Naive thymus-derived CD8-positive, alpha-beta T cell (primary cell): ENCODE measurements at places on chromosomes 2 and 18. TPM values are rescaled to one million over a fixed set of nuclear protein-coding genes. Genes with fewer than 3 reads are reported as not detected.

GRCh38 chr2:239802185-239802649 is 222.9 kb downstream of the NDUFA10 start:
- H3K27me3 ChIP-seq = peaks cover 12% of the 10 kb centered on the region
- no peaks in the 10 kb centered on the region for H3K4me1 ChIP-seq
- DNase-seq = no peak
- H3K36me3 ChIP-seq = no peaks in the 10 kb centered on the region
- H3K4me3 ChIP-seq = no peak overlapping the region

DNA sequence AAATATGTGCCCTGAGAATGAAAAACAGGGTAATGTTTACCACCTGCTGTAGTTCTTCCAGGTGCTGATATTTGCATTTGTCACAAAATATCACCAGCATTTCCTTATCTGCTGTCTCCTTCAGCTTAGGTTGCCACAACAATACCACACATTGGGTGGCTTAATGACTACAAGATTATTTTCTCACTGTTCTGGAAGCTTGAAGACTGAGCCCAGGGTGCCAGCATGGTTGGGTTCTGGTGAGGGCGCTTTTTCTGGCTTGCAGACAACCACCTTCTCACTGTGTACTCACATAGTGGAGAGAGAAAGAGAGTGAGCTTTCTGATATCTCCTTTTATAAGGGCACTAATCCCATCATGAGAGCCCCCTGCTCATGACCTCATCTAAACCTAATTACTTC is 407.5 kb upstream of the RGPD4 start:
- H3K27ac ChIP-seq = no peak overlapping the region
- H3K4me1 ChIP-seq = no peaks in the 10 kb centered on the region
- no peaks in the 10 kb centered on the region for H3K36me3 ChIP-seq

DNA sequence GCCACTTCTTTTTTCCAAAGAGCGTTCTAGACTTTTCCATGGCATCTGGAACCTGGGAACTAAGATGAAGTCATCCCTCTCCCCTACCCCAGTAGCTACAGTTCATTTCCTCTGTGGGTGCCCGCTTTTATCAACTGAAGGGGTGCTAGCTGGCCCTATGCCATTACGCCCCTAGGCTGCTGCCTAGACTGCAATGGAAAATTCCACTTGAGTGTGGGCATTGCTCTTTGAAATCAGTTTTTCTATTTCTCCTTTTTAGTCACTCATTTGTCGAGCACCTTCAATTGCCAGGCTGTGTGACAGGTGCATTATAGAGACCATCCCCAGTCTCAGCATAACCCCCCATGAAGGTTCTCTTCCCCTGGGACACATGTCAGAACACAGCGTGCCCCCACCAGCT is 7.3 kb downstream of the TEX51 start:
- H3K36me3 ChIP-seq = no peaks in the 10 kb centered on the region
- H3K27ac ChIP-seq = no peak overlapping the region
- H3K4me1 ChIP-seq = peaks cover 12% of the 10 kb centered on the region
- H3K4me3 ChIP-seq = no peak overlapping the region

DNA sequence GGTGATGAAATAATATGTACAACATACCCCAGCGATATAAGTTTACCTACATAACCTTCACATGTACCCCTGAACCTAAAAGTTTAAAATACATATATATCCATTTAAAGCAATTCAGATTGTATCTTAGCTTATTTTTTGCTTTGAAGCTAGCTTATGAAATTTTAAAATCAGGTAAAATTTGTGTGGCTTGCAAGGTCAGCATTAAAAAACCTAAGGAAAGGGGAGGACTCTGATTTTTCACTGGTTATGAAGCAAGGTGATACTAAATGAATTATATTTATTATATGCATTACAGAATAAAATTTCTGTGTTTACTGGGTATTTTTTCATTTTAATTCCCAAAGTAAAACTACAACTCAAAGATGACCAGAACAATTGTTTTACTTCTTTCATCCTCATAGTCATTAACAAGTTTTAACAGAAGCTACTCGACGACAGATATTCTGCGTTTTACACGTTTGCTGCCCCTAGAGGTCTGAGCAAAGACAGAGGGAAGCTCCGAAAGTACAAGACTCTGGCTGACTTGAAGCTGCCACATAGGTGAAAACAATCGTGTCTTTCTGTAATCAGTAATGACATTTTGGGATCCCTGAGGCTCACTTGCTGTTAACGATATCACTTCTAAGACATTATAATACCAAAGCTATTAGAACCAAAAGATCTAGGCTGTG is 17.1 kb downstream of the PKP4 start:
- no peak for DNase-seq
- peaks cover 11% of the 10 kb centered on the region for H3K4me1 ChIP-seq
- no peaks in the 10 kb centered on the region for H3K36me3 ChIP-seq

- no peak overlapping the region for H3K4me3 ChIP-seq
- H3K36me3 ChIP-seq = no peaks in the 10 kb centered on the region
- no peak for DNase-seq
Observed at GRCh38 chr2:64789466-64790320, 136.0 kb upstream of the SERTAD2 start.

IL37 gene
- not detected for polyA plus RNA-seq
